ENCODE measurements at places on chromosomes 2 and 18.

DNA sequence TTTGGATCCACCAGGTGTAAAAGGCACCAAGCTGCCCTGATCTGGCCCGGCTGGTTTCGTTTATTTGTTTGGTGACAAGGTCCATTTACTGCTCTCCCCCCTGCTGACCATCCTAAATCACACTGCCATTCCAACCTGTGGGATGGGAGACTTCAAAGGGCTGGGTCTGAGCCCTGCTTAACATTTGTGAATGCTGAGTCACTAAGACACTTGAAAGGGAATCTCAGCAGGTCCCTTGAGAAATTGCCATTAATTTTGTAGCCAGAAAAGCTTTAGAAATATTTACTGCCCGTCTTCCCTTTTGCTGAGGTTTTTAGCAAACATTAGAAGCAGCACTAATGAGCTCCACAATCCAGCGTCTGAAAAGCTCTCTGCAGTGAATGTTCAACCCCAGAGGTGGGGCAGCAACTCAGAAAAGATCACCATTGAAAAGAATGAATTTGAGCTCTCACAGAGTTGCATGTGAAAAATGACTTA is 133.8 kb downstream of the ARL4C start:
- no peak for DNase-seq

GRCh38 chr18:51151568-51152511 is 45.6 kb downstream of the MEX3C start:
- DNase-seq = no peak

DNA sequence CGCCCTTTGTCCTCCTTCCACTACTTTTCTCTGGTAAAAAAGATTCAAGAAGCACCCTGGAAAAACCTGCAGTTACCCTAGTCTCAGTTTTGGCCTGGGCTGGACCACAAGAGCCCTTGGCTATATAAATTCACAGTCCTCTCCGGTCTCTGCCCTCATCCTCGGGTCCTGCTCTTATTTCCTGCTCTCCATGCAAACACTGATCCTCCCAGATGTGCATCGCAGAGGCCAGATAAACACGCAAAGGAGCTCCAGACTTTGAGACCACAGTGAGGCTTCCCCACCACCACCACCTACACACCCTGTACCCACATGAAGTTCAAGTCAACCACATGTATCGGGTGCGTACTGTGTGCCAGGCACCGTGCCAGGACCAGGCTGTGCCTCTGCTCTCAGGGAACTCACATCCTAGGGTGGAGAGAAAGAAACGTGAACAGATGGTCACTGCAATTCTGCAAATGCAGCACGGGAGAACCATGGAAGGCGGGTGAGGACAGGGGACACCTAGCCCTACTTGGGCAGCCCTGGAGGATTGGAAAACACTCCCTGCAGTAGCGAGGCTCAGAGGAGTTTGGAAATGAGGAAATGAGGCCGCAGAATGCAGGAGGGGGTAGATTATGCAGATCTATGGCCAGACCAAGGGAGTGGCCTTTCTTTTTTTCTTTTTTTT is 7.4 kb downstream of the CTDSP1 start:
- DNase-seq = peak; percentile 94

DNA sequence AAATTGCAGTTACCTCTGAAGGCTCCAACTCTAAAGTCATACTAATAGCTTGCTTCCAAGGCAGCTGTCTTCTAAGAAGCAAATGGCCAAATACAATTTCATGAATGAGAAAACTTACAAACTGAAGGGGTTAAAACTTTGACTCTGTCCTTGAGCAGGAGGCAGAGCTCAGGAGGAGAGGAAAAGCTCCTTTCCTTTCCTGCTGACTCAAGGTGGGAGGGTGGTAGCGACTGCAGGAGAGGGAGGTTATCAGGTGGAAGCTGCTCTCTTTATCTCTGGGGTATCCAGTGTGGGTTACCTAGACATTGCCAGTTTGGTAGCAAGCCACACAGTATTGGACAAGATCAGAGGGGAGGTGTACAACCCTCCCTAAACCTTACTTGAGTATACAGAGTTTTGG is 2.7 kb upstream of the EFEMP1 start:
- DNase-seq = no peak

- no peak for DNase-seq
Observed at GRCh38 chr2:59594671-59595222, 958.7 kb downstream of the BCL11A start.
